Natural killer cell treated with Interleukin-12 subunit alpha and Interleukin-12 subunit beta and Interleukin-15 and Interleukin-18, amount 100 ng/mL, for 72 hours (primary cell): ENCODE measurements at places on chromosomes 11 and 22. TPM values are rescaled to one million over a fixed set of nuclear protein-coding genes. Genes with fewer than 3 reads are reported as not detected.

- H3K36me3 ChIP-seq: no peaks in the 10 kb centered on the region
- DNase-seq: no peak
- no peak overlapping the region for H3K27ac ChIP-seq
- H3K27me3 ChIP-seq: no peaks in the 10 kb centered on the region
These were observed 594.7 kb downstream of the METTL15 start for GRCh38 chr11:28702871-28703270.

GRCh38 chr22:37044634-37045625 lies 6.6 kb upstream of the KCTD17 start:
- no peaks in the 10 kb centered on the region for H3K36me3 ChIP-seq
- peaks cover 3% of the 10 kb centered on the region for H3K27me3 ChIP-seq
- DNase-seq: no peak
- no peak overlapping the region for H3K4me3 ChIP-seq

DNA sequence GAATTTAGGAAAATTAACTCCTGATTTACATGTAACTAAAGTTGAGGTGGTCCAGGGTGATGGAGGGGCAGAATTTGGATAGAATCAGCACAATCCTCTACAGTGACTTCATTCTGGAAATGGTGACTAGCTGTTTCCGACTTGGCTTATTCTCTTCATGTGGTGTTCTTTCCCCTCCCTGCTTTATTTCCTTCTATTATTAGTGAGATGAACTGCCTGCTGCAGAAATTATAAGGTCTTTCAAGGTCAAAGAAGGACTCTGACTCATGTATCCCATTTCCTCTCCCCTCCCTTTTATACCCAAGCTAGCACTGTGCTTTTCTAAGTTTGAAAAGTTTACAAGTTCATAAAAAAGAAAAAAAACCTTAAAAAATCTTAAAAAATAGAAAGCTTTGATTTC lies 12.2 kb upstream of the MRPL17 start:
- H3K36me3 ChIP-seq: no peaks in the 10 kb centered on the region
- DNase-seq: no peak
- H3K27ac ChIP-seq: no peak overlapping the region
- no peaks in the 10 kb centered on the region for H3K27me3 ChIP-seq

- no peak overlapping the region for H3K27ac ChIP-seq
- peaks cover 15% of the 10 kb centered on the region for H3K4me1 ChIP-seq
- H3K4me3 ChIP-seq: peak overlapping the region; percentile 72
- peaks cover 37% of the 10 kb centered on the region for H3K27me3 ChIP-seq
- DNase-seq: peak; percentile 75
- H3K36me3 ChIP-seq: no peaks in the 10 kb centered on the region
These were observed 2.4 kb downstream of the C11orf96 start for GRCh38 chr11:43944761-43945311.

GRCh38 chr11:4102711-4103110 lies 8.1 kb downstream of the RRM1 start:
- H3K27ac ChIP-seq: no peak overlapping the region
- H3K36me3 ChIP-seq: peaks cover 18% of the 10 kb centered on the region
- no peak for DNase-seq

The CHKA gene
- total RNA-seq: 10.6 TPM

The CCDC87 gene
- total RNA-seq: not detected

The MLC1 gene
- total RNA-seq: 4.5 TPM
